ENCODE measurements at places on chromosomes 5 and 9.

GRCh38 chr9:137255448-137256114 is 454 bp downstream of the NELFB start:
- no peak for DNase-seq

DNA sequence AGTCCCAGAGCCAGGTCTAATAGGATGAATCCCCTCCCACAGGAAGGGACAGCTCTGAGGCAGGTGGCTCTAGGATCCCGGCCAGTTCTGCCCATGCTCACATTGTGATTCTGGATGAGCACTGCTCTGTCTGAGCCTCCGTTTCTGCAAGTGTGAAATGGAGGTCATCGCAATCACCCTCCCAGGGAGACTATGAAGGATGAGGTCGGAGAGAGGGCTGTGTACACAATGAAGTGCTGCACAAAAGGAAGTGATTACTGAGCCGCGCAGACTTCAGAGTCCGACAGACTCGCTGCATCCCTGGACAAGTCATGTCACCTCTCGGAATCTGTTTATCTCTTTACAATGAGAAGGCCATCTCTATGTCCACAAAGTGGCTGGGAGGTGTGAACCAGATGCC is 21.7 kb downstream of the LHX6 start:
- DNase-seq, result no peak

DNA sequence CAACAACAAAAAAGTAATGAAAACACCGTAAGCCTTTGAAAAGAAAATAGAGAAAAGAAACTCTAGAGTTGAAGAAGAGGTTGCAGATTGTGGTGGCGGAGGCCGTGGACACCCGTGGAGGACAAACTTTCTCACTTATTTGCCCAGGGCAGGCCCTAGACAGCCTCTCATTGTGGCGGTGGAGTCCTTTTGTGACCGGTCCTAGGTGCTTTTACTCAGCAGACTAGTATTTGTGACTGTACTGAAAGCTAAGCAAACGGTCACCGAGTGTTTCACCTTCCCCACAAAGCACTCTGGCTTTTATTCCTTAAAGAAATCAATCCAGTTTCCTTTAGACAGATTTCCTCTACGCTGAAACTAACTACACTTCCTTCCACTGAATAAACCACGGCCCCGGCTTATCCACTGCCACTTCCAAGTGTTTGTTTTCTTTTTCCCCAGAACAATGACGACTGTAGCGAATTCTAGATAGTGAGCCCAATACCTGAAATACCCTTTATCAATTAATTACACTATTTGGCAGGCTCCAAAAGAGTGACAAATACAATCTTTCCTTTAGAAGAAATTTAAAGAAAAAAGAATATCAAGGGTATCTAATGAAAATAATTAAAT is 210.2 kb upstream of the TARS1 start:
- no peak for DNase-seq

GRCh38 chr9:121023064-121023463 is 27.0 kb downstream of the C5 start:
- no peak for DNase-seq

DNA sequence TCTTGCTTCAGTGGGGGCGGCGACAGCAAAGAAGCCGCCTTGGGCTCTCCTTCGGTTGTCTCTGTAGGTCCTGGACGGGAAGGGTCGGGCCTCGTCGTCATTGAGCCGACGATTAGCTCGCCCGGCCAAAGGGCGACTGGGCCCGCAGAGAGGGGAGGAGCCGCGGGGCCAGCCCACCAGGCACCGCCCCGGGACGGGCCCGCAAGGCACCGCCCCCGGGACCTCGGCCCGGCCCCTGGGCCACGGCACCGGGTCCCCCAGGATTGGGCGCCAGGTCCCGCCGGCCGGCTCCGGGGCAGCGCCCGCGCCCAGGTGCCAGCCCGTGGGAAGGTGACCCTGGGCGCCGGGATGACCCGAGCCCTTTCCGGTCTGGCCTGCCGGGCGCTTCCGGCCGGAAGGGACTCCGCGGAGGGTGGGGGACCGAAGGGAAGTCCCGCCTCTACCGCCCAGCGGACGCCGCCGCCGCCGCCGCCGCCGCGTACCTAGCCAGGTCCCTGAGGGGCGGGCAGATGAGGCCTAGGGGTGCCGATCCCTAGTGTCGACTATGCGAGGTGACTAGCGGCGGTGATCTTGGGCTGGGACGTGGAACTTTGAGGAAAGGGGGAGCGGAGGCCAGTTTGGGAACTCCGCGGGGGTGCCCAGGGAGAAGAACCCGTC is at the start of the genes GBA2 and RGP1:
Gene GBA2 (minus strand): TSS at position 371 of the 657 bp plus-strand sequence. CDS start 524 bp downstream, outside the sequence.
Gene RGP1 (plus strand): TSS at position 430 of the 657 bp plus-strand sequence. CDS start 469 bp downstream, outside the sequence.
- peak; percentile 73 for DNase-seq

- DNase-seq, result no peak
Observed at GRCh38 chr9:93965830-93966577, 10.8 kb upstream of the BARX1 start.

- DNase-seq, result no peak
Observed at GRCh38 chr5:126182971-126183695, 240.1 kb upstream of the GRAMD2B start.

- no peak for DNase-seq
Observed at GRCh38 chr5:161230221-161230620, 316.3 kb downstream of the GABRB2 start.

DNA sequence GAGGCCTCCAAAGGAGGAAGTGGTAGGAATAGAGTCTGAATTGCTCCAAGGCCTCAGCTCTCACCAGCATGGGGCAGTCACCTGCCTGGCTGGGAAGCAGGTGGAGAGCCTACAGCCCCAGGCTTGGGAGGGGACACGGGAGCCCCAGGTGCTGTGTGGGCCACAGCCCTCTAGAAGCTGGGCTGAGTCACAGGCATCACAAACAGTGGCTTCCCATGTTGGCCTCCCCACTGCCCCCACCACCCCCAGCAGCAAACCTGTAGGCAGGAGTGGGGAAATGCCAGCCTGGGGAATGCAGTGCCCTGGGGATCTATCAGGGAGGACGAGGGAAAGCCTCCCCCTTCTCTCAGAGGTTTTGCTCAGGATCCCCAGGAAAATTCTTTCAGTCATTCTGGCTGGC is 309.6 kb downstream of the SLIT3 start:
- DNase-seq, result no peak

DNA sequence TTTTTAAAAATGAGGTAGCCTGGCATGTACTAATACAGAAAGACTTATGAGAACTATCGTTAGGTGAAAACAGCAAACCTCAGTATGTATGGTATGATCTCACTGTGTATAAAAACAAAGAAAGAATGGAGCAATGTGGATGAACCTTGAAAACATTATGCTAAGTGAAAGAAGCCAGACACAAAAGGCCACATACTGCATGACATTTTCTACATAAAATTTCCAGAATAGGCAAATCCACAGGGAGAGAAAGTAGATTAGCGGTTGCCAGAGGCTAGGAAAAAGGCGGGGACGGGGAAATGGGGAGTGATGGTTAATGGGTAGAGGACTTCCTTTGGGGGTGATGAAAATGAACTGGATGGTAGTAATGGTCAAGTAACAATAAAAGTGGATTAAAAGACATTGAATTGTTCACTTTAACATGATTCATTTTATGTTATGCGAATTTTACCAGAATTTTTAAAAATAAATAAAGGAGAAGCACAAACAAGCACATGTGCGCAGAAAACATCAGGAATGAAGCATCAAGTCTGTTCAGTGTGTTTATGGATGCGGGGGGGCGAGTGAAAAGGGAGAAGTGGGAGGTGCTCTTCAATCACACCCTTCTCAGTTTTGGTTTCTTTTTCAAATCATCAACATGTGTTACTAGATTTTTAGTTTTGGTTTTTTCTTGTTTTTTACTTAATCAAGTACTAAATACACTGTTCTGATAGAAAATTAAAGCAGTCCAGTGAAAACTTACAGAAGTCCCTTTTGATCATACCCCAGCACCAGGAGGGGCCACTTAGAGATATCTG is 16.3 kb downstream of the ROR2 start:
- DNase-seq, result no peak

GRCh38 chr5:167764641-167765289 is 526.7 kb upstream of the WWC1 start:
- no peak for DNase-seq

DNA sequence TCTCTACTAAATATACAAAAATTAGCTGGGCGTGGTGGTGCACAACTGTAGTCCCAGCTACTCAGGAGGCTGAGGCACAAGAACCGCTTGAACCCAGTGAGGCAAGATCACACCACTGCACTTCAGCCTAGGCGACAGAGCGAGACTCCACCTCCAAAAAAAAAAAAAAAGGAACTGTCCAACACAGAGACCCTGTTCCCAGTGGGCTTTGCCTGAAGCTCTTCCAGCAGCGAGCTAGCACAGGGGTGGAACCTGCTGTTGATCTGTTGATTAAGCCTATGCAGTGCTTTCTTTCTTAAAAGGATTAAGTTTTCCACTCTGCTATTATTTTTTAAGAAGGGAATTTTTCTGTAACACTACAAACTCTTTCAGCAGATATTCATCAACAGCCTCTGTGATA is 171.0 kb upstream of the TUT7 start:
- DNase-seq, result no peak

DNA sequence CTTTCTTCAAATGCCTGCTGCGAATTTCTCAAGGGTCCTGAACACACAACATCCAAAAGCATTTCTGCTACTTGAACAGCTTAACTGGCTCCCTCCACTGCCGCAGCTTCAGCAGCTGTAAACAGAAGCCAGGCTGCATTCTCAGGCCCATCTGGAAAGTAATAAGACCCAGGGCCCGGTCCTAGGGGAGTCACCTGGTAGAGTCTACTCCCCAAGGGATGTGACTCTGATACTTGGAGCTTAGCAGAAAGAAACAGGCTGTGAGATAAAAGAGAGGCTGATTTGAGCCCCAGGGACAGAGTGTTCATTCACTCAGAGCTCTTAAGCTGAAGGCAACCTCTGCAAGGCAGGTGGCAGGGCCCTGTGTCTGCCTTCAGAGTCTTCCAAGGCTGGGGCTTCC is 356.8 kb downstream of the SPOCK1 start:
- DNase-seq, result no peak

DNA sequence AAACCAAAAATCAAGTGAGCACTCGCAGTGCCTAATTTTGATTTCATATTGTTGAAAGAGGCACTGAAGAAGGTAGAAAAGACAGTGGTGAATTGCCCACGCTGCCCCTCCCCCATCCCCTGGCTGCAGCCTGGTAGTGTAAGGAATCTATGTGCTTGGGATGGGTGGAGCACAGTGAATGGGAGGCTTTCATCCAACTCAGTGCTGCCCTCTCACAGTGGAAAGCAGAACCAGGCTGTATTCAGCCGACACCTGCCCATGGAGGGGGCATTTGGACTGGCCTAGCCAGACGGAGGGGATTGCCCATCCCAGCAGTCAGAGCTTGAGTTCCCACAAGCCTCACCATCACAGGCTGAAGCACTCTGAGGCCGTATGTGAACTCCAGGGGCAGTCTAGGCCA is 800.4 kb upstream of the DMAC1 start:
- no peak for DNase-seq

- DNase-seq, result no peak
Observed at GRCh38 chr5:79845448-79846197, 145.4 kb downstream of the MTX3 start.

GRCh38 chr5:1167728-1168709 is 33.4 kb upstream of the SLC6A19 start:
- peak; percentile 72 for DNase-seq

DNA sequence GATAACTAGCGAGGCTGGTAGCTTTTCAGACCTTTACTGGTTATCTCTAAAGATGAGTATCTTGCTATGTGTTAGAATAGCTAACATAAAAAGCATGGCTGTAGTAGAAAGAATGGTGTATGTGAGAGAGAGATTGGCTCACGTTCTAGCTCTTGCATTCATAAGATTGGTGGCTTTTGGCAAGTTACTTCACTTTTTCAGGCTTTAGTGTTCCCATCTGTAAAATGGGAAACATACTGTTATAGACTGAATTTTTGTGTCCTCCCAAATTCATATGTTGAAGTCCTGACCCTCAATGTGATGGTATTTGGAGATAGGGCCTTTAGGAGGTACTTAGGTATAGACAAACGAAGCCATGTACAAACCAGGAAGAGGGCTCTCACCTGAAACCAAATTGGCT is 302.4 kb upstream of the KLF4 start:
- DNase-seq, result no peak

GRCh38 chr5:34620185-34620584 is 35.9 kb upstream of the RAI14 start:
- DNase-seq, result no peak

DNA sequence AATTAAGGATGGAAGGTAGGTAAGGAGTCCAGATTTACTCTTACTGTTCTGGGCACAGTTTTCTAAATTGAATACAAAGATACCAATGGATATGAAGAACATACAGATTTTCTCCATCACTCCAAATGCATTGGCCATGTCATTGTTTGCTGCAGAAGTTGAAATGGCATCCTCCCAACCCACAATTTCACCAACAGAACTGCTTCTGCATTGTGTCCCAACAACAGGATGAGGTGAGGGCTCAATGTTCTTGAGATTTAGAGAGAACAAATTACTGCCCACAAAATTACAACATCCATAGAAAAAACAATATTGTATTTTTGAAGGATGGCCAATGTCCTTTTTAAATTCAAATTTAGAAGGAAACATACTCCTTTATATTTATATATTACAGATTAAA is 88.9 kb downstream of the NUDT12 start:
- no peak for DNase-seq

DNA sequence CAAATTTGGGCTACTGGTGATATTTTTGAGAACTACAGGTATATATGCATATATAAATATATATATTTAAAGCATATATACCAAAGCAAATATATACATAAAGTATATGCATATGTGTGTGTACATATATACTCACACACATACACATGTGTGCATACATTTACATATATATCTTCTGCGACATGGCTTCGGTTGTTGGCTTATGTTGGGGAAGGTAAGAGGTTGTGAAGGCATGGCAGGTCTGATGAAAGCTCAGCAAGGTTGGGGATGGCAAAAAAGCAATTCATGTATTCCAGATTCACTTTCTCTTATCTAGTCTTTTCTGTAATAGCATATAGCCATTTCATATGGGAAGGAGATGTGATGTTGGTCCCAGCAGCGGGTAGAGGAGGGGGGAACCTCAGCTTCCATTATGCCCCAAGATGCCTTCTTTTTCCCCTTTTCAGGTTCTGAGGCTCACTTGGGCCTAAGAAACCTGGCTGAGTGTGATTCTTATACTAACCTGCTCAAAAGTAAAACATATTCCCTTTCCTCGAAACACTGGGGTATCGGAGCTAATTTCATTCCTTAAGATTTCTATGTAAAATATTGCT is 201.7 kb downstream of the MEF2C start:
- DNase-seq, result no peak

GRCh38 chr5:174177531-174177930 is 132.0 kb downstream of the NSG2 start:
- DNase-seq, result no peak

GRCh38 chr9:129568560-129569501 is 52.1 kb downstream of the C9orf50 start:
- DNase-seq, result no peak

DNA sequence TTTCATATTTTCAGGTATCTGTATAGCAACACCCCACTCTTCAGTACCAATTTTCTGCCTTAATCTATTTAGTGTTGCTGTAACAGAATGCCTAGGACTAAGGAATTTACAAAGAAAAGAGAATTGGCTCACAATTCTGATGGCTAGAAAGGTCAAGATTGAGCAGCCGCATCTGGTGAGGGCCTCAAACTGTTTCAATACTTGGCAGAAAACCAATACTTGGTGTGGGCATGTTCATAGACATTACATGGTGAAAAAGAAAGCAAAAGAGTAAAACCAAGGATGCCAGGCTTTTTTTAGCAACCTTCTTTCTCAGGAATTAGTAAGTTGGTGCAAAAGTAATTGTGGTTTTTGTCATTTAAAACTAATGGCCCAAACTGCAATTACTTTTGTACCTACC is 1041.1 kb upstream of the CDH6 start:
- no peak for DNase-seq
